Activated CD4-positive, alpha-beta T cell treated with anti-CD3 and anti-CD28 coated beads for 4 hours (primary cell): ENCODE measurements at places on chromosomes 5 and 9.

GRCh38 chr5:124887223-124887622, 140.8 kb upstream of the ZNF608 start:
- no peak for DNase-seq

- no peak for DNase-seq
Measured at GRCh38 chr5:85441853-85442252, 1057.2 kb upstream of the EDIL3 start.

DNA sequence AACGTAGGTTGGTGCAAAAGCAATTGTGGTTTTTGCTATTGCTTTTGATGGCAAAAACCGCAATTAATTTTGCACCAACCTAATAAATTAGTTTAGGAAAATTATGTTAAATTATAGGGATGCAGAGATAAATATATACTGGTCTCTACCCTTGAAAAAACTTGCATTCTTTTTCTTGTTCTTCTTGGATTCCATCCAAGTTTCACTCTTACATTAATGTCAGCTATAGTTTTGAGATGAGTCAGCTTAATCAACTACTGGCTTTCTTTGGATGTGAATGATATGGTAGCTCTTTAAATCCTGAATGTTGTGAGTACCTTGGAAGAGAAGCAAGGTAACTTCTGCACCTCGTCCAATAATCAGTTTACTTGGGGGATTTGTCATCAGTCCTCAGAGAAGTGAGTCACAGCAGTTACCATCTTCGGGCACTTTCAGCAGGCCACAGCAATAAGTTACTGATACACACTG, 549.0 kb upstream of the ZNF608 start:
- no peak for DNase-seq

- DNase-seq: no peak
Measured at GRCh38 chr9:129405089-129405826, 215.6 kb downstream of the C9orf50 start.

DNA sequence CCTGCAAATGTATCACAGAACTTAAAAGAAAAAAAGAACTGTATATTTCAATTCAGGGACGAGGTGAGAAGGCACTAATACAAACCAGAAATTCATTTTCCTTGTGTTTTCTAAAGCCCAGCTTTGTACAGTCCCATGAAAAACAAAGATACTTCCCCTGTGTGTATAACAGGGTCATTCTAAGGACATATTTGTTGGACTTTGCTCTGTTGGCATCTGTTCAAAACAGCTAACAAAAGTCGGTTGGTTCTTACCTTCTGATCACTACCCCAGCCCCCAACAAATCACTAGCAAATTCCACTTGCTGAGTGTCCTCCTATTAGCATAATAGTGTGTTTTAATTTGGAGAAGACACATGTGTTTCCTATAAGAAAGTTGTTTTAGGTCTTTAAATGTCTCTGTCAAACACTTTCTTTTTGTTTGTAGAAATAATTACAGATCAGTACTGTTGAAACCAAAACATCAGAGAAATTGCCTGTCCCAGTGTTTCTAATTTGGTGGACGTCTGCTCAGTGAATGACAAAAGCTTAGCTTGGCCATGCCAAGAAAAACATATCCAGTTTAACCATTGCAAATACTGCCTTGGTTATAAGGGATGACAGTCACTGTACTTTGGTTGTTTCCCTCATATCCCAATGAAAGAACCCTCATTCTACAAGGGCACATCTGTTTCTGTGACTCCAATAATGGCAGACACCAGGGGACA, 480.5 kb downstream of the EBF1 start:
- DNase-seq: no peak

DNA sequence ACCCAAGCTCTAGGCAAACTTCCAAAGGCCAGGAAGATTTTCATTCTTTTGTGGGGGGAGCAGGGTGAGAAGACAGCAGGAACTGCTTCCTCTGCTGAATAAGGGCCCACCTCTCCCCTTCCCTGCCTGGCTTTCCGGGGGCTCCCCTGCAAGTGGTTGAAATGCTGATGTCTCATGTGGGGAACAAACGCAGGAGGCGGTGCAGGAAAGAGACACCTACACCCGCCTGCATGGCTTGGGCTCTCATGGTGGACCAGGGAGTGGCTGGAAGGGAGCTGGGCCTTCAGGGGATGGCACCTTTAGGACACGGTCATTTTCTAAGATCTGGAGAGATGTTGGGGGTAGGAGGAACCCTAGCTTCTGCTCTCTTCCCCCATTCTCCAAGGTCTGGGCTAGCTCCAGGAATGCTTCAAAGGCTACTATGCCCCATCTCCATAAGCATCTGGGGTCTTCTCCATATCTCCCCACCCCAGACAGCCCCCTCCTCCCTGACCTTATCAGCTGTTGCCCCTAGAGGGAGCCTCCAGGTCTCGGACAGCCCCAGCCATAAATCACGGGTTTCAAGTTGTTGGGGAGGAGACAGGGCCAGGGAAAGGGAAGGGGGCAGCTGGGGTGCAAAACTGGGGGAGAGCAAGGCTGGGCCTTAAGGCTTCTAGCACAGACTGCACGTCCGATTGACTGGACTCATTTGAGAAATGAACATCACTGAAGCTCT, 76.6 kb downstream of the PSD2 start:
- DNase-seq: no peak

GRCh38 chr5:176533390-176533789, 3.8 kb downstream of the RNF44 start:
- no peak for DNase-seq

GRCh38 chr5:59828623-59829022, 64.9 kb downstream of the PDE4D start:
- no peak for DNase-seq

- no peak for DNase-seq
Measured at GRCh38 chr9:131641618-131642495, 96.5 kb downstream of the PRRT1B start.

- DNase-seq: peak; percentile 3
Measured at GRCh38 chr9:101705135-101705661, 33.2 kb downstream of the GRIN3A start.
